ENCODE measurements at places on chromosomes 7 and 10.

DNA sequence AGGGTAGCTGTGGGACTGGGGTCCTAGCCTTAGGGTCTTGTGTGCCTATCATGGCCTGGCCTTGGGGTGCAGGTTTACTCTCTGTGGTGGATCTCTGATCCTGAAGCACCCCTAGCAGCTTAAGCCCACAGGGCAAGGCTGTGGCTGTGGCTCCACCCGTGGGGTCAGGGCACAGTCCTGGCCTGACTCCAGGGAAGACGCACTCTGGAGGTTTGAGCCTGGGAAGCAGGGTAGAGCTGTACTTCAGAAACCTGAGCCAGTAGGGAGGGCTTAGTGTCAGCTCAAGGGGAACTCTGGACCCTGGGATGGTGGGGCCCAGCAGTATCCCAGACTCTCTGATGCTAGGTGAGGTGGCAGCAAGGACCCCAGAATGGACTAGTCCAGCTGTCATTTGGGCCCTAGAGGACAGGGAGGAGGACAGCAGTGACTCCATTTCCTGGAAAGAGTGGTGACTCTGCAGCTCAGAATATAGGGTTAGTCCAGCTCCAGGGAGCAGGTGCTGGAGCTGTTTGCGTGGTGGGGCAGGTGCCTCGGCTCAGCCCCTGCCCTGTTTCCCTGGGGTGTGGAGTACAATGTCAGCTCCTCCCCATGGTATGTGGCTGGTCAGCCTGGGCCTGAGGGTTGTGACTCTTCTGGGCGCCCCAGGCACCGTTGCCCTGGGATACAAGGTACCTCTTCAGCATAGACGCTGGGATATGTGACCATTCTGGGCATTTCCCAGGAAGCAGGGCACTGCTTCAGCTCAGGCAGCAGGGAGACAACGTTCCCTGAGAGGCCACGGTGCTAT lies 15.8 kb downstream of the GTPBP4 start:
- no peak for DNase-seq

GRCh38 chr10:109282510-109282909 lies 640.8 kb downstream of the XPNPEP1 start:
- peak; percentile 78 for DNase-seq

- peak; percentile 18 for DNase-seq
Observed at GRCh38 chr10:23558361-23558799, 119.5 kb downstream of the OTUD1 start.

DNA sequence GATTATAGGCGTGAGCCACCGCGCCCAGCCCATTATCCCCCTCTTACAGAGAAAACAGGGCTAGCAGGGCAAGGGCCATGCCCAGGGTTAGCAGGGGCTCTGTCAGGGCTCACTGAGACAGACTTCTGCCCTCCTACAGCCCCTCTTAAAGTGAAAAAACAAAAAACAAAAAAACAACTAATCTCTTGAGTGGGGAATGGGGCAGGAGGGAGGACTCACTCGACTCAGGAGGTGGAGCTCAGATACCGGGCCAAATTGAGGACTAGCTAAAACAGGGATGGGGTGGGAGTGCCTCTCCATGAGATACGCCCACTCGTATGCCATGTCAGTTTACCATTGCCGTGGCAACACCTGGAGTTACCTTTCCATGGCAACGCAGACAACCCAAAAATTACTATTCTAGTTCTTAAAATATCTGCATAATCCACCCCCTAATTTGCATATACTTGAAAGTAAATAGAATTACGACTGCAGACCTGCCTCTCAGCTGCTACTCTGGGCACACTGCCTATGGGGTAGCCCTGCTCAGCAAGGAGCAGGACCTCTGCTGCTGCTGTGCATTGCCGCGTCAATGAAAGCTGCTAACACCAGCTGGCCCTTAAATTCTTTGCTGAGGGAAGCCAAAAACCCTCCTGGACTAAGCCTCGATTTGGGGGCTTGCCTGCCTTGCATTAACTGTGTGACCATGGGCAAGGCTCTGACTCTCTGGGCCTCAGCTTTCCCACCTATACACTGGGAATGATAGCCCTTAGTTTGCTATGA lies 13.4 kb downstream of the SSC4D start:
- no peak for DNase-seq

DNA sequence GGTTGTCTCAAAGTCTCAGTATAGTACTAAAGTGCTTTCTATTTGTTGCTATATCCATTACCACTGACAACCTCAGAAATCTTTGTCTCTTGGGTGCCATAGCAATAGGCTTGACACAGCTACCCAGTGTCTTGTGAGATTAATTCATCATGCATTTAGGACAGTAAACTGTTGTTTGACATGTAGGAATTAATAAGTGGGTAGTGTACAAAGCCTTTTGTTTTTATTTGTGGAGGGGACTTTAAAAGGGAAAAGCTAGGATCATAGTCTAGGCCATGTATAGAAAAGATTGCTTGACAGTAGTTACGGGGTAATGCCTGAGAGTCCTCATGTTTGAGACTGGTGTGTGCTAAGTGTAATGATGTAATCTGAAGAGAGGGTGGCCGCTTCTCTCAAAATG lies 102.6 kb upstream of the AGR3 start:
- DNase-seq: no peak

GRCh38 chr10:95998255-95998784 lies 45.1 kb upstream of the CCNJ start:
- no peak for DNase-seq

GRCh38 chr10:112429147-112429546 lies 17.6 kb downstream of the ZDHHC6 start:
- DNase-seq: no peak

DNA sequence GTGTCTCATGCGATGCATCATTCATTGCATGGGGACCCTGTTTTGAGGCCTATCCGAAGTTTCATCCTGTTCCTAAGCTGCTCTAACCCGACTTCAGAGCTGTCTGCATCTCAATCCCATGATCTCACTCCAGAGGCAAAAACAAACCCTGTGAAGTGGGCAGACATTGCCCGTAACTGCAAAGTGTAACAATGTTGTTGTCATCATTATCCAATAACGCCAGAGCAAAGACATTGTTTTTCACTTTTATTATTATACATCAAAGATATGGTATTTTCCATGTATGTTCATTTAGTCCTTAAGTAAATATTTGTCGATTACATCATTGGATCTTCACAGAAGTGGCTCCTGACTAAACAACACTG lies 246.7 kb downstream of the KLF6 start:
- no peak for DNase-seq

- DNase-seq: no peak
Observed at GRCh38 chr7:31853380-31853779, 166.4 kb downstream of the PPP1R17 start.

- DNase-seq: no peak
Observed at GRCh38 chr10:131320860-131321604, 9.5 kb upstream of the TCERG1L start.

DNA sequence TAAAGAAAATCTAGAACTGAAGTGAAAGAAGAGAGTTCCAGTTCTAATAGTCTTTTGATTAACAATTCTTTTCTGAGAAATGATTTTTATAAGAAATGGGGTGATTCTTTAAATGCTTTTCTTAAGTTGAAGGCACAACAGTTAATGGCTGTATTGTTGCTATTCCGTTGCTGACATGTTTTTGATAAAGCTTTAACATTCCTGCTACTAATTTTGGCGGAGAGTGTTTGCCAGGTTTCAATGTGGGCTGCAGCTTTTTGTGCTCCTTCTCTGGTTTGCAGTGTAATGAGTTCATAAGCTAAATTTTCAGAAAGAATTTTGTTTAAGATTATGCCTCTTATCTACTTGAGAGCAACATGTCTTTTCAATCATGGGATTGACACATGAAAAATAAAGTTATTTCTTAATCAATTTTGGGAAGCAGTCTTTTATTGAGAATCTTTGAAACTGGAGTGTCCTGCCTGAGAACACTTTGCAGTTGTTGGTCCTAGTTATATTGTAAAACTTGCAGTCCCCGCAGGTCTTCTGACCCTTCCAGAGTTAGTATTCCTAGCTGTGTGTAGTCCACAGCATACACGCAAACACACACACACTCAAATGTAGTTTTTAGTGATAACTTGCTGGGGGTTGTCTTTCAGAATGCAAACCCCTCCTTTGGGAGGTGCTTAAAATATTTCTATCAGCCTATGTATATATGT lies 56.7 kb downstream of the COL17A1 start:
- DNase-seq: no peak

DNA sequence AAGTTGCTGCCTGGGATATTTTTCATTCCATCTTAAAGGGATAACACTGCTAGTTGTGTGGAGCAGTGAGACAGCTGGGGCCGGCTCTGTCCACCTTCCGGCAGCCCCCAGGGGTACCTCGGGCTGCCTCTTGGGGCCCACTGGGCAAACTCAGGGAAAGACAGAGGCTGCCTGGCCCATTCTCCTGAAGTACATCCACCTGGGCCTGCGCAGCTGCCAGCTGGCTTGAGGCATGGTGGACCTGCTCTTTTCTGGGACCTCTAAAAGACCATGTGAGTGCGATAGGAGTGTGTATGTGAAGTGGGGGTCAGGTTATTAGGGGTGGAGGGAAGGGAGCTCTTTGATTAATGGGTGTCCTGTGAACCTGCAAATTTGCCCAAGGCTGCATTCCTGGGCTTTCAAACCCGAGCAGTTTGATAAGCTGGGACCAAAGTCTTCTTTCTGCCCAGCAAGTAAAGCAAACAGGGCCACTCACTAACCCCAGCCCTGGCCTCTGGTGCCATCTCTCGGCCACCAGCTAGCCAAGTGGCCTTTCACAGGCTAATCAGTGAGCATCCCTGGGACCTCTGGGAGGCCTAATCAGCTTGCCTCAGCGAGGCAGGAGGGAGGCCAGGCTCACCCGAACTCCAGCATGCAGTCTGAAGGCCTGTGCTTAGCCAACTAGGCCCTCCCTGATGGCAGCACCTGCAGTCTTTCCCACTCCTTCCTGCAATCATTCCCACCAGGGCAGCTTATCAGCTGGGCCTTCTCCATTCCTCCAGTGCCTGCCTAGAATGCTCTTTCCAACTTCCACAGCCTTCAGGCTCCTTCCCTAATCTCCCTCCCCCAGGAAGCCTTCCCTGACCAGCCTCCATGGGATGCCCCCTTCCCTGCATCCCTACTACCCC lies 954.7 kb upstream of the ZNF722 start:
- DNase-seq: no peak

GRCh38 chr7:81469869-81470723 lies 299.8 kb downstream of the HGF start:
- DNase-seq: peak; percentile 77

GRCh38 chr7:148014541-148014940 lies 576.0 kb upstream of the C7orf33 start:
- DNase-seq: peak; percentile 7

- DNase-seq: peak; percentile 44
Observed at GRCh38 chr7:93958216-93958615, 36.7 kb downstream of the GNG11 start.

DNA sequence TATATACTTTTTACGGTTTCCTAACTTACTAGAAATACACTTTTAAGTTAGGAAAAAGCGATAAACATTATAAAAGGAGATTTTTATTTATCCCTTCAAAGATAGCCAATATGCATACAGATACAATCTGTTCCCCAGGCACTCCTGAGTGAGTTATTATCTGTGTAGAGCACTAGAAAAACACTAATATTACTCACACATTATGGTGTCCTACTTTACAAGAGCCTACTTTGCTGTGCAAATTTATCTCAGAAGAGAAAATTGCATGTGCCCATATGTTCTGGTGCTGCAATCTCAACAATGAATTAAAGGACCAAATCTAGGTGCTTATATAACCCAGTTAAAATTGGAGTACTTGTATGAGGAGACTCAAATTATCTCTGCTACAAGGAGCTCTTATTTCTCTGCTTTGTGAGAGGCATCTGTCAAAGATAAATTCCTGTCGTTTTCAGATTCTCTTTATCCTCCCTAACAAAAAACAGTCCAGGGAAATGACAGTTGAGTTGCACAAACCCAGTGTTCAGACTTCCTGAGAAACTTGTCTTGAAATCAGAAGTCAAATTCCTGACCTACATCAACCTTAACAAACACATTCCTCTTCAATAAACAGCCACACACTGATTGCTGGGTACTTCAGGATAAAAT lies 28.9 kb downstream of the CPA1 start:
- peak; percentile 26 for DNase-seq

DNA sequence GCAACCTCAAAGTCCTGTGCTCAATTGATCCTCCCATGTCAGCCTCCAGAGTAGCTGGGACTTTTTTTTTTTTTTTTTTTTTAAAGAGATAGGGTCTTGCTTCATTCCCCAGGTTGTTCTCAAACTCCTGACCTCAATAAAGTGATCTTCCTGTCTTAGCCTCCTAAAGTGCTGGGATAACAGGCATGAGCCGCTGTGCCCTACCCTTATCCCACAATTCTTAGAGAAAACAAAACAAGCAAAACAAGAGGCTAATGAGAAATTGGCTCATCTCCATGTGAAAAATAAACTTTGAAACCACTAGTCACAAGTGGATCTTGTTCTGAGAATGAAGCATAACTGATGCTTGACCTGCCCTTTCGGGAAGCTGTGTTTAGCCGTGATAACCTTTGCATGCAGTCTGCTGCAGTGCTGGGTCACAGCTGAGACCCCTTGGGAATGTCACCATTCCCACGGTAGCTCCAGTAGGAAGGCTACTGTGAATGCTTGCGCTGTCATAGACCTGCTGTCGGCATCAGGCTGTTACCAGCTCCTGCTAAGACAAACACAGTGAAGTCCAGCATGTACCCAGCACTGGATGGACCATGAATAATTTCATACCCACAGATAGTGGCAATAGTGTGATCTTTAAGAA lies 290.7 kb upstream of the KIAA1217 start:
- DNase-seq: no peak

DNA sequence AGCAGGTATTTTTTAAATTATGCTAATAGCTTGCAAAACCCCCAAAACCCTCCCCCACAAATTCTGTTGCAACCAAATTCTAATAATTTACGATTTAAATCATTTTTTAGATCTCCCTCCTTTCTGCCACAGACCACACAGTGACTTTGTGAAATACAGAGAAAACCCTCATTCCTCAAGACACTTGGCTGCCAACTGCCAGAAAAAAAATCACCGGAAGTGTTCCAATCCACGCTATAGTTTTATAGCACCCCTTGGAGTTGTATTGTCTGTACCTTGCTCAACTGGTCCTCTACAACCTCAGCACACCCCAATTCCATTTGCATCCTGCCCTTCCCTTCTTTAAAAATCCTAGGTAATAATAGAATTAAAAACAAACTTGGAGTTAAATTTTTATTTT lies 560.1 kb downstream of the PARD3 start:
- peak; percentile 34 for DNase-seq

DNA sequence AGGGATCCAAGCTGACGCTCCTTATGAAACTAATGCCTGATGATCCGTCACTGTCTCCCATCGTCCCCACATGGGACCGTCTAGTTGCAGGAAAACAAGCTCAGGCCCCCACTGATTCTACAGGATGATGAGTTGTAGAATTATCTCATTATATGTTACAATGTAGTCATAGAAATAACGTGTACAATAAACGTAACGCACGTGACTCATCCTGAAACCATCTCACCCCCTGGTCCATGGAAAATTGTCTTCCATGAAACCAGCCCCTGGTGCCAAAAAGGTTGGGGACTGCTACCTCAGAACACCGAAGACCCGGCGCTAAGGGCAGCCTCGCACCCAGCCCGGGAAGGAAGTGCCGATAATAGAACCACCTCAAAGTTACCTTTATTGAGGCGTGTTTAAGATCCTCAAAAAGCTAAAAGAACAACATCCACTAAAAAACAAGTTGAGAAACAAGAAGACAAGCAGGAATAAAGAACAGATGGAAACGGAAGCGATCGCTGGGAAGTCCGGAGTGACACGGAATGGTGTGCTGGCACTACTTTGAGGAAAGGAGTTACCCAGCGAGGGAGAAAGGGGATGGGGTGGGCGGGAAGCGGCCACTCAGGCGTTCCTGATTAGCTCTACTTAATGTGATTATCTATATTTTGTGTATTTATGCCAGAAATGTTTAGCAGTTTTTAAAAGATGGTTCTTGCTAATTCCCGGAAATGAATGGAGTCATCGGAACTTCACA lies 50.1 kb upstream of the PRKAR1B start:
- DNase-seq: peak; percentile 8

- DNase-seq: no peak
Observed at GRCh38 chr10:133027482-133027881, 60.2 kb upstream of the ADGRA1 start.
